ENCODE measurements at places on chromosomes 5 and 9.
A peak's percentile ranks its signal among the peaks of the same experiment; 100 is the strongest.

DNA sequence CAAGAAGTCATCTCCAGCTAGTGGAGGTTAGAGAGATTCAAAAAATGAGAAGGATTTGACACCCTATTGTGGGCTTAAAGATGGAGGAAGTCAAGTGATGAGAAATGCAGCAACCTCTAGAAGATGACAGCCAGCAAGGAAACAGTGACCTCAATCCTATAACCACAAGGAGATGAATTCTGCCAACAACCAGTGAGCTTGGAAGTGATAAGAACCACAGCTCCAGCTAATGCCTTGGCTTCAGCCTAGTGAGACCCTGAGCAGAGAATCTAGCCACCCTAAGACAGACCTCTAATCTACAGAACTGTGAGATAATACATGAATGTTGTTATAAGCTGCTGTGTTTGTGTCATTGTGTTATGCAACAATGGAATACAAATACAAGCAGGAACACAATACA, 262.4 kb downstream of the GRIA1 start:
- no peak for DNase-seq

GRCh38 chr9:113737517-113738271, 138.4 kb upstream of the ZNF618 start:
- DNase-seq = peak; percentile 86

DNA sequence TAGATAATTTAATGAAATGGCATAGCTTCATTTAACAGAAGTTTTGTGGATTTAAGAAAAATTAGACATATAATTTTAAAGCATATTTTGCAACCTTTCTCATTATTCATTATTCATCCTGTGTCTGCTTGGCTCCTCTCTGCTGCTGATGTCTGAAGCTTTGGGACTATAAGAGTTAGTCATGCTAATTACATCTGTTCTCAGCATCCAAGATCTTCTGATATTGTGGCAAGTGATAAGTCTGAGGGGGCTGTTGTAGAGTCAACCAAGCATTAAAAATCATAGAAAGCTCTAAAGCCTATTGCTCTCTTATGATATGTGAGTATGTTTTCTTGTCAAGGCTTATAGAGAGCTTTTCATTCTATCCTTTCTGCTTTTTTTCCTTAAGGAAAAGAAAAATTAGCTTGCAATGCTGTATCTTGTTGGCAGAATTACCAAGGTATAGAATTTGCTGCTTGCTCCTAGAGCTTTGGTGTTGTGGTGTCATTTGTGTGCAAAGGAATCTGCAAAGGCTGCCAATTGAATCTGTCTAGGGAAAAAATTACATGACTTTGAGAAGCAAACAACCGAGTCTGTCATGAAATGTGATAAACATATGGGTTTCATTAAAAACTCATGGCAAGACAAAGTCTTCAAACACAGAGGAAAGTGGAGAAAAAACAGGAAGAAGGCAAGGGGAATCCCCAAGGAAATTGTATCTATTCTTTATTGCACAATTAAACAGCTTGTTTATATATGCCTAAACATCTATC, 156.1 kb upstream of the DAB2 start:
- DNase-seq = peak; percentile 65

- no peak for DNase-seq
Observed at GRCh38 chr5:2375757-2376250, 375.7 kb downstream of the IRX2 start.

GRCh38 chr5:60340965-60341471, 358.9 kb downstream of the DEPDC1B start:
- DNase-seq = no peak

DNA sequence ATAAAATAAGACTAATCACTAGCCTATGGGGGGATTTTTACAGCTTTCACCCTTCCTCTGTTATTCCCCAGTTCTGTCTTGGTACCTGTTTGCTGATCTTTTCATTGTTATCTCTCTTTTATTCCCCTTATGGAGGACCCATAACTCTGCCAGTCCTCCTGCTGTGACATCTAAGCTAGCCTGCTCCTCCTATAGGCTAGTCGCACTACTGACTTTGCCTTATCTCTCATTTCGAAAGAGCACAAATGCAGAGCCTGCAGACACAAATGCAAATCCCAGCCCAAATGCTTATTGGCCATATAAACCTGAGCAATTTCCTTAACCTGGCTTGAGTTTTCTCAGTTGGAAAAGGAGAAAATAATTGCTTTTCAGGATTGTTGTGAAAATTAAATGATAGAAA, 59.1 kb upstream of the CAMK4 start:
- no peak for DNase-seq

- DNase-seq = no peak
Observed at GRCh38 chr9:124733964-124734740, 37.0 kb downstream of the NR6A1 start.

DNA sequence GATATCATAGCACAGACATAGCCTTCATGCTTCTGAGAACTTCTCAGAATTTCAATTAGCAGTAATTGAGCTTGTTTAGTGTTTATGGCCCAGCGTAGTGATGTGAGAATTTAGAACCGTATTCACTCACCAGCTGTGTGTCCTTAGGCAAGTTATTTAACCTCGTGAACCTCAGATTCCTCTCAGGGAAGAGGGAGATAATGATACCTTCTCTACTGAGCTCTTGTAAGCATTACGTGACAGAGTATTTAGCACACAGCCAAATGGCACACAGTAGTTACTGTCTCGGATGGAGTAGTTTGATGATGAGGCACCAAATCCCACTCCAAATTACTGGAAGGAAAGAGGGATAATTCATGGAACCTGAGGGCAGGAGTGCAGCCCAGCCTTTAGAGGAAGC, 429.3 kb downstream of the CCDC171 start:
- peak; percentile 29 for DNase-seq

GRCh38 chr5:82640916-82641315, 362.8 kb upstream of the RPS23 start:
- peak; percentile 43 for DNase-seq

DNA sequence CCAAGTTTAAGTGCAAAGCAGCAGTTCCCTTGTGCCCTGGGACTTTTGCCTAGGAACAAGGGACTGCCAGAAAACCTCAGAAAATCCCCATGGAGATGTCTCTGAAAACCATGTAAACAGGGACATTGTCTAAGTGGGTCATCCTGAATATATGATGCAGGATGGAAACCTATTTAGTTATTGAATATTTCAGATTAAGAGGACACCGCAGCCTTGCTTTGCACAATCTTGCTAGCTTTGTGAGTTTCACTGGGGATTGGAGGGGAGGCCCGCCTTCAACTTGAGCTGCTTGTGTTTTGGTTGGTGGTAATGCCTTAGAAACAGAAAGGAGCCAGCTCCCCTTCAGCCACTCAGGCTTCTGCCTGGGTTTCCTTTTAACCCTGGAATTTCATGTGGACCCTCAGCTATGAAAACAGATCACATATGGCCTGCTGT, 112.8 kb downstream of the C9orf152 start:
- DNase-seq = peak; percentile 62

DNA sequence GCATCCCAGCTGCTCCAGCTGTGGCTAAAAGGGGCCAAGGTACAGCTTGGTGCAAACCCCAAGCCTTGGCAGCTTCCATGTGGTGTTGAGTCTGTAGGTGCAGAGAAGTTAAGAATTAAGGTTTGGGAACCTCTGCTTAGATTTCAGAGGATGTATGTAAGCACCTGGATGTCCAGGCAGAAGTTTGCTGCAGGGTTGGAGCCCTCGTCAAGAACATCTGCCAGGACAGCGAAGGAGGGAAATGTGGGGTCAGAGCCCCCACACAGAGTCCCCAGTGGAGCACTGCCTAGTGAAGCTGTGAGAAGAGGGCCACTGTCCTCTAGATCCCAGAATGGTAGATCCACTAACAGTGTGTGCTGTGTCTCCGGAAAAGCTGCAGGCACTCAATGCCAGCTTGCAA, 236.2 kb upstream of the ADRA1B start:
- no peak for DNase-seq

GRCh38 chr5:137507150-137507549, 8.0 kb upstream of the SPOCK1 start:
- no peak for DNase-seq

GRCh38 chr9:104872656-104873488, 55.1 kb downstream of the ABCA1 start:
- peak; percentile 63 for DNase-seq

GRCh38 chr5:84585218-84585617, 200.5 kb upstream of the EDIL3 start:
- DNase-seq = no peak

DNA sequence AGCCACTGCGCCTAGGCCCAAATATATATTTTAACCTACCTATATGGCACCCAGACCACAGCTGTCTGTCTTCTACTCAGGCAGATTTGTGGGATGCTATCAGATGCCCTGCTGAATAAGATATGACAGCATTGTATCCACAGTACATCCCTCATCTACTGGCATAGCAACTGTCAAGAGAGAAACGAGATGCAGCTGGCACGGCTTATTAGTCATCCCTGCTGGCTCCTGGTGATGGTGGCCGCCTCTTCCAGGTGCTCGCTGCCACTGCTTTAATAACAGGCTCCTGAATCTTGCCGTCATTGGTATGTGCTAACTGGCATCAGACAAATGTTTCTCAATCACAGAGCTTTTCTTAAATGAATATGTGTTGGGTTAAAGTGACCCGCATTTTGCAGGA, 34.0 kb downstream of the B4GALT1 start:
- DNase-seq = peak; percentile 18

GRCh38 chr5:6749026-6749716, 35.9 kb downstream of the TENT4A start:
- no peak for DNase-seq

- DNase-seq = no peak
Observed at GRCh38 chr5:120236360-120236759, 227.7 kb upstream of the PRR16 start.

DNA sequence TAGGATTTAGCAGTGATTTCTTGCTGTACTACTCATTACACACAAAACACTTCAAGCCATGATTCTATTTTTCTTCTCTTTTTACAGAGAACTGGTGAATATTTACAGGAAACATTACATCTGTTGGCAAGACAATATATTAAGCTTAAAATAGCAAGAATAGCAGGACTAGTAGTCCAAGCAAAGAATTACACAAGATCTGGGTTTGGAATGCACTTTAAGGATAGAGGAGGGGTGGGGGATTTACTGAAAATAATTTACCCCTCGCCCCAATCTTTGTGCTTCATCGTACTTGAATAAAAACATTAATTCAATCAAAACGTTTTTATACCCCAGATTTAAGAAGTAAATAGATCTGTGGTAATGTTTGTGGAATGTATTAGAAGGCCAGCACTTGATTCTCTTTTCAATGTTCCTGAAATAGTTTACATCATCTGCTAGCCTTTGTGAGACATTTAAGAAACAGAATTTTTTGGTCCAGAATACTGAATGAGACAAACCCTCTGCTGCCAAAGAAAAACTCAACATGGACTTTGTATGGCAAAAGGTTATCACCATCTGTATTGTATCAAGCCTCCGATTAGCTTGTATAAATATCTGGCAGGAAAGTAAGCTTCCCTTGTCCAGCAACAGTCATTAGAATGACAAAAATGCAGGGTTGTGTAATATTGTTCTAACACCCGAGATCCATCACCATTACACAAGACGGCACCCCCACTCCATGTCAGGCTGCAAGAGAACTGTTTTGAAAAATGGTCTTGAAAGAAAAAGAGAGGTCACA, 23.8 kb downstream of the SVEP1 start:
- DNase-seq = peak; percentile 39

GRCh38 chr5:10493884-10494283, 52.2 kb downstream of the ROPN1L start:
- no peak for DNase-seq

GRCh38 chr5:149635394-149635793, 54.1 kb downstream of the ARHGEF37 start:
- DNase-seq = no peak

GRCh38 chr5:1665231-1665630, 134.4 kb downstream of the MRPL36 start:
- no peak for DNase-seq

DNA sequence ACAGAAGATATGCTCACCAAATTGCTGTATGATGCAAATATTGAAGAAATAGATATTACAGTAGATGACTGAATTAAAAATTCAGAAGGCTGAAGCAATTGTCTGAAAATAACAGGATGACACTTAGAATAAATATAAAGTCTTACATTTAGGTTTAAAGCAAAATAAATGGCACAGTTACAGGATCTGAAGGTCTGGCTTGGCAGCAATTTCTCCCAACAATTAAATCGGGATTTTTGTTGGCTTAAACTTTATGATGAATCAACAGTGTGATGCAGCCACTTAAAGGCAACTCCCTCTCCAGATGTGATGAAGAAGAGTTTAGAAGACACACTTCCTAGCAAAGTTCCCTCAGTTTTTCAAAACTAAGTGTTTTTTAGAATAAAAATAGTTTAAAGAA, 80.5 kb downstream of the NREP start:
- no peak for DNase-seq

DNA sequence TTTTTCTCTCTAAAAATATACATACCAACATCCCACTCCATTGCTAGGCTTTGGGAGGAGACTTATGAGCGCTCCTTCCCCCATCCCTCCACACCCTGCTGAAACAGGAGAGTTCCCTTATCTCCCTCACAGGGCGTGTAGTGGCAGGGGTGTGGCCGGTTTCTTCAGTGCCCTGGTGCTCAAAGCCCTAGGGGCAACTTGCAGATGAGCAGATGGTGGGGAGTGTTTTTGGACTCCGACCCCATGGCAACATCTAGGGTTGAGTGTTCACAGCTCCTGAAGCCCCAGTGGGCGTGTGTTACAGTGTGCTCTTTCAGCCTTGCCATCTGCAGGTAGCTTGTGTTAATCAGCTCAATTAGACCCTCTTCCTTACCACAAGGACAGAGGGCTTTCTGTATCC, 409.5 kb downstream of the MAT2B start:
- no peak for DNase-seq

DNA sequence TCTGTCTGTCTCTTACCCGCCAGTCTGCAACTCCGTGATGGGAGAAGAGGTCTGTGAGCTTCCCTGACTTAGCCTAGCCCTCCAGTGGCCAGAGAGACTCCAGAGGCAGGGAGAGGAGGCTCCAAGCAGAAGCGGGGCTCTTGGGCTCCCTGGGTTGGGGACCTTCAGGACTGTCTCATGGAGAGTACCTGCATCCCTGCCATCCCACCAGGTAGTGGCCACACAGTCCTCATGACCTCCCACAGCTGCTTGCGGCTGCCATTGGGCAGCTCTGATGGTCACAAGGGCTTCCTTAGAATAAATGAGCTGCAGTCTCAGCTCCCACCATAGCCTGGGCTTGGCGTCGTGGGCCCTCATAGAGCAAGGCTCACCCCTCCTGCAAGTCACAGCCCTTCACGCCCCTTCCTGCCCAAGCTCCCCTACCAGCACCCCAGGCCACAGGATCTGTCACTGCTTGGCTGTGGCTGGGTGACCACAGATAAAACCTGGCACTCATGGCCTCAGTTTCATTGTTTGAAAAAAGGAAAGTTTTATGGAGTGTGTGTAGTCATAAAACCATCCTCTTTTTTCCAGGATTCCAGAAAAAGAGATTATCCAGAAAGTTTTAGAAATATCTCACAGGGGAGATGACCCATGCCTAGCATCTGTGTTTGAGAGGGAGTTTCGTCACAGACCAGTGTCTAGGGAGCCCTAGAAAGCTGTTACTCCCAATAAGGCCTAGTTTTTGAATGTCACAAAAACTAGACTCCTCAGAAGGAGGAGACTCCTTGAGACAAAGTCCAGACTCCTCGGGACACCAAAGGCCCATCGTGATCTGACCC, 48.4 kb downstream of the PPARGC1B start:
- peak; percentile 27 for DNase-seq

Data from brain (organoid and tissue), 16 donors.